ENCODE measurements at places on chromosomes 6 and 20.
A peak's percentile ranks its signal among the peaks of the same experiment; 100 is the strongest.

- no peak for DNase-seq
These were observed 222.8 kb upstream of the RREB1 start for GRCh38 chr6:6884916-6885315.

- DNase-seq = no peak
These were observed 14.5 kb downstream of the TFAP2A start for GRCh38 chr6:10400330-10400729.

DNA sequence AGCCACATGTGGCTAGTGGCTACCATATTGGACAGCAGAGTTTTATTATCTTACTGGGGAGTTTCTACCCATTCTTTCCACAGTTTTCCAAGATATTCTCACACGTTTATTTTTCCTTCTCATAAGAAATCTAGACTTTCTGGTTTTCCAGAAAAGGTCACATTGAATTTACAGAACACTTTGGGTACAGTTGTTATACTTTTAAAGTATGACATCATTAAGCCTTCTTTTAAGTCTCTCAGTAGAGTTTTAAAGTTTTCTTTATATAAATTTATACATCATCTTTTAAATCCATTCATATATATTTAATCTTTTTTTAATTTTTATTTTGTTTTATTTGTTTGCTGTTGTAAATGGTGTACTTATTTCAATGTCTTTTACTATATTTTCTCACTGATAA is 200.3 kb upstream of the QKI start:
- no peak for DNase-seq

DNA sequence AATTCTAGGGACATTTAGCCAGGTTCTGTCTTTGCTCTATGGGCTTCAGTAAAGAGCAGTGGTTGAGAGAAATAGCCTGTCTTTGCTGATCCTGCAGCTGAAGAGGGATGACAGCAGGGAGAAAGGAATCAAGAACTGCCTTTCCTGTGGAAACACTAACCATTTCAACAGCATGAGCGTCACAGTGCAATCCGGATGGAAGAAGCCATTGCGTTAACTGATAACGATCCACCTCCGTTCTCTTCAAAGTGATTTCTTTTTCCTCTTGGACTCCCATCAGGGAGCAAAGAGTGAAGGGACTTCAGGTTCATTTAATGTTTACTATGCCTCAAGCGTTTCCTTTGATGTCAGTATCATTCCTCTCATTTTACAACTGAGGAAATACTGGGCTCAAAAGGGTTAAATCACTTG is 35.2 kb upstream of the EEF1E1 start:
- no peak for DNase-seq

DNA sequence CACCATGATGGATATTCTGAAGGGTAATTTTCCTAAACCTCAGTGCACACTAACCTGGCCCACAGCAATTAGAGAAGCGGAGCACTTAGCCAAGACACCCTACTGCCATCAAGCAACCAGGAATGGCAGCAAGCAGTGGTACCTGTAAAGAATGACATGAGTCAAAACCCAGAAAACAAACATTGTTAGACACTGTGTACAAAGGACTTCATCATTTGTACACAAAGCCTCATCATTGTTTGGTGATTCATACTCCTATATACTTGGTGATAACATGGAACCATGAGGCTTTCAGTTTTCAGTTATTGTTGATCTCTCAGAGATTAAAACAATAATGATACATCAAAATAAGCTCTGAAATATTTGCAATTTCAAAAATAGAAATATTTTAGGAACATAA is 74.6 kb downstream of the MLIP start:
- DNase-seq = no peak

DNA sequence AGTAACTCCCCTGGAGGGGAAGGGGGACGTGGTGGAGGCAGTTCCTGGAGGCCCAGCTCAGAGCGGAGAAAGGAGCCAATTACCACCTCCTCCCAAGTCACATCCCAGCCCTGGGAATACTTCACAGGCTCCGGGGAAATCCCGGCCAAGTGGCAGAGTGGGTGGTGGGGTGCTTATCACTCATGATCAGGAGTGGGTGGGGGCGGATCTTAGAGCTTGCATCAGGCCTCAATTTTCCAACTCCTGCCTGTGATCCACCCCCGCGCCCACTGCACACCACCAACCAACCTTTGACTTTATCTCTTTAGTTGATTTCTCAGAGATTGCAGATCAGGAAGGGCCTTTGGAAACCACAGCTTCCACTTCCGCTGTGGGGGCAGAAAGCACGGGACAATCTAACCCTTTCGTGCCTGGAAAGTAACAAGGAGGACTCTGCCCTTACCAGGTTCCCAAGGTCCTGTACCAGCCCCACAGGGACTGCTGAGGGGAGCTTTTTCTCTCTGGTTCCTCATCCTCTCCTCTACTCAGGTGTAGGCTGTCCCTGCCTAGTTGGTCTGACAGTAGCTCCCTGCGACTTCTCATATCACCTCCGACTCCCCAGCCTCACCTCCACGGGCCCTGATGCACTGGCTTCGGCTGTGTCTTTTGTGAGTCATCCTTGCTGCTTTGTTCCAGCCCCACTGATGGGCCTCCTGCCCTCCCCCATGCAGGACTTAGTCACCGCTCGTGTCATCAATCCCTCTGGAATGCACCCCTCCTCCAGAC is 24.9 kb upstream of the IER3 start:
- DNase-seq = peak; percentile 40

DNA sequence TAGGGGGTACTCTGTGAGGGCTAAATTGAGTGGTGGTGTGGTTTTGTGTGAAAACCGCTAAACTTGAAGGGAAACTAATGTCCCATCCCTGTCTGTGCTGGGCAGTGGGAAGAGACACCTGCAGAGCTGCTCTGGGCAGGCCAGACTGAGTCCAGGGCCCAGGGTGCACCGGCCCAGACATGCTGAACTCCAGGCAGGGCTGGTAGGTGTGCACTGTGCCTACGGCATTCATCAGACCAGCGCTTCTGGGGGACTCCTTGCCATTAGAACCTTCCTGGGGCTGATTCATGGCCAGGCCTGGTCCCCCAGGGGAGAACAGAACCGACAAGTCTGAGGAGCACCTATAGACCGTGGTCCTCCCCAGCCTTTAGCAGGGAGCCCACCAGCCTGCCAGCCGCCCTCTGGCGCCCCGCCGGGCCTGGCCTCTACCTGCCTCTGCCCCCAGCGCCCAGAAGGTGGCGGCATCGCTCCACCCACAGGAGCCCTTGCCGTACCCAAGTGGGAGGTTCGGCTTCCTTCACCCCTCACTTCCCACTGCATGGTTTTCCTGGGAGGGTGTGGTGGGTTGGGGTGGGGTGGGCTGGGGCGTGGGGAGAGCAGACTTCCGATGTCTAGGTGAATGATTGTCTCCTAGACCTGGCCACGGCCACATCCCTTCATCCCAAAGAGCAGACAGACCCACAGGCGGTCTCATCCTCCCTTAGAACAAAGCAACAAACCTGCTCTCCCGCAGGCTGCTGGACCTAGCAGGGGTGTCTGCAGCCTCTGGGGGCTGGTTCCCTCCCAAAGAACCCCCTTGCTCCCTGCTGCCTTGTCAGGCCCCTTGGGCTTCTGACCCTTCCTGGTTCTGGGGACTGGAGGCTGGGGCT is 15.5 kb downstream of the CCDC167 start:
- peak; percentile 75 for DNase-seq

GRCh38 chr6:98828211-98828788 is 6.1 kb upstream of the POU3F2 start:
- no peak for DNase-seq

DNA sequence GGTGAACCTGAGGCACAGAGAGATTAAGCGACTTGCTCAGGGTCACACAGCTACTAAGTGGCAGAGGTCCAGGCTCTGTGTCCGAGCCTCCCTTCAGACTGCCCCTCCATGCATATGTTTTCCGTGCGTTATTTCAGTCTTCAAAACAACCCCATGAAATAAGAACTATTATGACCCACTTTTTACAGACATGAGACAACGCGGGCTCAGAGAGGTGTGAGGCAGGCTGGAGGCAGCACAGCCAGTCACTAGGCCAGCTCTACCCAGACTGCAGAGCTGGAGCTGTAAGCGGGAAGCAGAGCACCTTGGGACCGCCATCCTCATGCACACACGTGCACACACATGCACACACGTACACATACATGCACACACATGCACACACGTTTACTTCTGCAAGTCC is 62.3 kb downstream of the PSMG4 start:
- DNase-seq = no peak

GRCh38 chr6:32692019-32692418 is 25.6 kb upstream of the HLA-DQB1 start:
- no peak for DNase-seq

GRCh38 chr20:50246367-50247195 is 56.0 kb downstream of the CEBPB start:
- DNase-seq = no peak

GRCh38 chr6:57469072-57469471 is 151.6 kb downstream of the PRIM2 start:
- no peak for DNase-seq

- no peak for DNase-seq
These were observed 47.2 kb downstream of the RPP40 start for GRCh38 chr6:4956625-4957024.

- no peak for DNase-seq
These were observed 51.5 kb downstream of the GMDS start for GRCh38 chr6:2193931-2194330.

DNA sequence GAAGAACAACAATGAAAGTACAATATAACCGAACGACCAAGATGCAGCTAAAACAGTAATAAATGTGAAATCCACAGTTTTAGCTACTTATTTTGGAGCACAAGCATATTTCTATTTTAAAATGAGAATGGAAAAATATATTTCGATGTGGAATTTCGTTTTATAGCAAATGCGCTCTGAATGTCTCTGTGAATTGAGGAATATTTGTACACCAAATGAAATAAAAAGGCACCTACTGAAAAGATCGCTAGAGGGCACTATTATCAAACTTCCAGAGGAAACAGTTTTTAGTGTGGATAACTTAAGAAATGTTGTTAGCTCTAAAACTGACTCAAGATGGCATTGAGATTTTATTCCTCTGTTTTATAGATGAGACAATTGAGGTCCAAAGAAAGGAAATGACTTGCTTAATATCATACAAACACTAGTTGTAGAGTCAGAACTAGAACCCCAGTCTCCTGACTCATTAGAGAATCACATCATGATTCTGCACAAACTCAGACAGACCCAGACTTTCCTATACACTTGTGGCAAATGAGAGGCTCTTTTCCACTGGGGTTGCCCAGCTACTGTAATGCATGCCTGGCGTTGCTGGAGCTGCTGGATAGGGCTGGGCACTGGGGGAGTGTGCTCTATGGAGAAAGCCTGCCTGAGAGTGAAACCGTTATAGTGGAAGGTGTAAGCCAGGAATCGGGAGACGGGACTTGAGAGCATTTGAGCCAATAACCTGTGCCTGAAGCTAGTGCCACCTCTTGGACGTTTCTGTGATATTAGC is 51.9 kb downstream of the GCLC start:
- DNase-seq = no peak

DNA sequence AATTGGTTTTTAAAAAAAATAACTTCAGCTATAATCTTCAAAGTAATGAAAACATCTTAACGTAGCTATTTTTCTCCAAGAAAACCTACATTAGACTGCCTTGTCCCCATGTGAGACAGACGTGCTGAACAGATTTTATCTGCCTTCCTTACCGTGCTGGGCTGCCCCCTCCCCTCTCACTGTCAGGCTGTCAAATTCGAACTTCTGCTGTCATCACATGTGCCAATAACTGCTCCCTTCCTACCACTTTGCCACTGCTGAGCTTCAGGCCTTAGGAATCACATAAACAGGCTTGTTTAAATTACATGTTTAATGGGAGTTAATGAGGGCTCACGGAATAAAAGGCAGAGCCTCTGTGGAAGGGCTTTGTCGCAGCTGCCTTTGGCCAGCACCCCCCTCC is 77.0 kb upstream of the NHSL1 start:
- DNase-seq = no peak

DNA sequence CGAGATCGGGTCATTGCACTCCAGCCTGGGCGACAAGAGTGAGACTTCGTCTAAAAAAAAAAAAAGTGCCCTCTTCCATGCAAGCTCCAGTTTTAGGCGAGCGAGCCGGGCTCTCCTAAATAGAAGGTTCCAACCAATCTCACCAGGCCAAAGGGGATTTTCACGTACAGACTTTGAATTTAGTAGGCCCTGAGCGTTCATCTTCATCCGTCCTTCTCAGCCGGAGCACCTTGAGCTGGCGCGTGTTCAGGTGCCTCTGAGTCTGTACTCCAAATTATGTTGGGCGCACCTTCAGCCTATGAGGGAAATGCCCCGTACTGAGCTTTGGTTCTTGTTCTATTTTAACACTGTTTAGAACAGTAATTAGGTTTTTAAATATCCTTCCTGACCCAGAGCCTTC is 817 bp upstream of the TAP2 start:
- DNase-seq = no peak

- no peak for DNase-seq
These were observed 32.7 kb downstream of the CENPW start for GRCh38 chr6:126372626-126373025.

DNA sequence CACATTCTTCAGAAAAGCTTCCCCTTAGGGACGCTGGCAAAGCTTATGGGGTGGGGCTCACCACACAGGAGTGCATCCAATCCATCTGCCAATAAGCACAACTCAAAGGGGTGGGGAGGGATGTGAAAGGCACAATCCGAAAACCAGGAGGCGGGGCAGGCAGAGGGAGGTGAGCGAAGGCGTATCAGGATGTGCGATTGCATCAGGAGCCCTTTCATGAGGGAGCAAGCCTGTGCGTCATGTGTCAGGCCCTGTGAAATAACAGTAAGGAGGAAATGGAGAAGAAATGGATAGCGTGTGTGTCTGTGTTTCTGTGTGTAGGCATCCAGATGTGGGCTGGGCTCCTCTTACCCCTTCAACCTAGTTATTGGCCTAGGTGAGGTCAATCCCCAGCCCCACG is 382.4 kb upstream of the CDH4 start:
- DNase-seq = no peak

- no peak for DNase-seq
These were observed 453.5 kb upstream of the JARID2 start for GRCh38 chr6:14792118-14792955.

- no peak for DNase-seq
These were observed 674.9 kb downstream of the GRIK2 start for GRCh38 chr6:102068349-102068929.

- no peak for DNase-seq
These were observed 6.9 kb downstream of the ENPP3 start for GRCh38 chr6:131643855-131644460.

DNA sequence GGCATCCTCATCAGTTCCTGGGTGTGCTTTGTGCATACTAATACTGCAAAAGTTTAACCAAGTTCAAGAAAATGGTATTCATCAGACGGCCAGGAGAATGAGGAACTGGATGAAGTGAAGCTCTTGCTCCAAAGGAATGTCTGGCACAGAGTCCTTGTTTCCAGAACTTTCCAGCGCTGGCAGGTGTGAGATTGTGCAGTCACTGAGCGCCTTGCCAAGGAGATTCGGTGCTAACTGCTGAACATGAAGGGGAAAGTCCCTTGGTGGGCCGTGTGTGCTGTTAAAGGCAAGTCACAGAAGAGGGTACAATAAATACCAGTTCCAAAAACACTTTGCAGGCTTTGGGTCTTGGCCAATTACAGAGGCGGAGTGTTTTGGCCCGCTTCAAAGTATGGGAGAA is 262.3 kb upstream of the SOX4 start:
- no peak for DNase-seq

- DNase-seq = no peak
These were observed 35.9 kb upstream of the B4GALT5 start for GRCh38 chr20:49749625-49750024.

GRCh38 chr20:40811660-40812414 is 122.8 kb upstream of the MAFB start:
- DNase-seq = no peak
